ENCODE measurements at places on chromosomes 12 and 14. TPM values are rescaled to one million over a fixed set of nuclear protein-coding genes. Genes with fewer than 3 reads are reported as not detected.
A peak's percentile ranks its signal among the peaks of the same experiment; 100 is the strongest.

KRT79 gene
- total RNA-seq = not detected

OR4K1 gene
- not detected for total RNA-seq

LRRC9 gene
- total RNA-seq = 0.08 TPM

GLS2 gene
- not detected for total RNA-seq

PTPRB gene
- total RNA-seq = 2.3 TPM

CDK4 gene
- 180 TPM for total RNA-seq

C12orf43 gene
- 9.8 TPM for total RNA-seq

CFAP73 gene
- total RNA-seq = not detected

GRCh38 chr14:96629558-96630222, 127.5 kb downstream of the PAPOLA start:
- DNase-seq = no peak

DNA sequence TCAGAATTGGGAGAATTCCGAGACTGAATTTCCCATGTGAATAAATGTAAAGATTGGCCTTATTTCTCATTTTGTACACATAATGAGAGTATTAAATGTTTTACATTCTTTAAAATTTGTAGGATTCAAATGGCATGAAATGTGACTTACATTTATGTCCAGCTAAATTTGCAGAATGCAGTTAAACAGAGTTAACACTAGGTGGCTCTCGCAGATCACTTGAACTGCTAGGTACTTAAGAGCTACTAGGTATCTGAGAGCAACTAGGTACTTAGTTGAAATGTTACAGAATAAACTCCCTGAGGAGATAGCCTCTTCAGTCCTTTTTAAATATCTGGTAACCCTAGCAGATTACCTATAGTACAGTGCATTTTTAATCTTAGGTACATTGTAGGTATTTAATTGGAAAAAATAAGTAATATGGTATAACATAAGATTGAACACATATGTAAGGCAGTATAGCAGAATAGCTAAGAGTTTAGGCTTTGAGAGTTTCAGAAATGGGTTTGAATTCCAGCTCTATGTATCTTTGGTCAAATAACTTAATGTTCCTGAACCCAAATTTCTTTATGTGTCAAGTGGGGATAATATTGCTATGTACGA, 73.8 kb downstream of the KIAA0586 start:
- peak; percentile 54 for DNase-seq

- no peak for DNase-seq
These were observed 24.9 kb upstream of the CHGA start for GRCh38 chr14:92897922-92898565.

All from myocyte (in vitro differentiated cells).